ENCODE measurements at places on chromosomes 13 and 19.

- DNase-seq = no peak
Measured at GRCh38 chr19:49752701-49753100, 10.4 kb downstream of the TSKS start.

GRCh38 chr19:8654591-8655339, 24.3 kb downstream of the NFILZ start:
- DNase-seq = peak; percentile 68

- no peak for DNase-seq
Measured at GRCh38 chr13:53088871-53089270, 60.3 kb downstream of the OLFM4 start.

DNA sequence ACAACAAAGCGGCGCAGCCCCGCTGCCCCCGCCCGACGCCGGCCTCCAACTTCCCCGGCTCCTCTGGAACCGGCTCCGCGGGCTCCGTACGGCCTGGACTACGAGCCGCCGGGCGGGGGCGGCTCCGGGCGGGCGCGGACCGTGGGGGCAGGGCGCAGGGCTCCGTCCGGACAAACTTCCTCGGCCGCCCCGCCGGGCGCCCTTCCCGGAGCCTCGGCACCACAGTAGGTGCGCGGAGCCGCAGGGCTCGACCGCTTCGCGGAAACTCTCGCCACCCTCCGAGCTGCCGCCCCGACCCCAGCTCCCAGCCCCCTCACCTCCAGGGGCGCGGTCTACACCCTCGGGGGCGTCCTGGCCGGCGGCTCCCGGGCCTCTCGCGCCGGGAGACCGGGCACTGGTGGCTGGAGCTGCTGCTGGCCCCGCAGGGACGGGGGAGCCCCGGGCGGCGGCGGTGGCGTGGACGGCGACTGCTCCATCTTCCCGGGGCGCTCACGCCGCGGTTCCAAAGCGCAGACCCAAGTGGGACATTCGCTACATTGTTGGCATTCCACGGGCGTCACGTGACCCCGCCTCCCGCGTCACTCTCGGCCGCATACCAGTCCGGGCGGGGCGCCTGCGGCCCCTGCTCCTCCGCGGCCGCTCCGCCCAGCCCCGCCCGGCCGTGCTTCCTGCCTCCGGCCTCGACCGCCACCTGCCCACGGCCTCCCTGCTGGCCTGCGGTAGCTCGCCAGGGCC, at the start of gene LATS2:
TSS of gene LATS2 (minus strand) at position 558 of the 735 bp plus-strand sequence. CDS start 15,560 bp downstream, outside the sequence.
- peak; percentile 56 for DNase-seq

DNA sequence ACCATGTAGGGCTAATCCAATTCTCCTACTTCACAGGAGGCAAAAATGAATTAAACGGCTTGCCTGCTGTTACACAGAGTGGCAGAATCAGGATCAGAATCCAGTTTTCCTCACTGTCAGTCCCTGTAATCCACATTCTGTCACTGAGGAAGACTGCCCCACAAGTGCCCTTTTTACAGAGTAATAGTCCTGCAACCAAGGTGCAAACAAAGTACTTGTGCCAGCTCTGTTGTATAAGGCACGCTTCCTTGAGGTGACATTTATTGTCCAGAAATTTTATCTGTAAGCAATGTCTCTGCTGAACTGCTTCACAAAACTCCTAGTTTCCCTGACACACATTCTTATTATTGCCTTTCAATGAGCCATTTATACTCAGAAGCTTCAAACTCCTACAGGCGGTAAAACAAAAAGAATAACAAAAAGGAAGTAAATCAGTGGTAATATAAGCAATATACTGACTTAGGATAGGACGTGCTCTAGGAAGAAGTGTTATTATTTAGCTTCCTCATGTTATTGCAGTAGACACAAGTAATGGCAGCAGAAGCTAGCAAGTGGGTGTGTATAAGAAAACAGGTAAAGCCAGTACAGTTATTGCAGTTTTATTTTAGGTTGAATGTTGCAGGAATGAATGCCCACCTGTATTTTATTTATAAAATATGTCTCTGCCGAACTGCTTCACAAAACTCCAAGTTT, 28.8 kb downstream of the SPRY2 start:
- DNase-seq = no peak

DNA sequence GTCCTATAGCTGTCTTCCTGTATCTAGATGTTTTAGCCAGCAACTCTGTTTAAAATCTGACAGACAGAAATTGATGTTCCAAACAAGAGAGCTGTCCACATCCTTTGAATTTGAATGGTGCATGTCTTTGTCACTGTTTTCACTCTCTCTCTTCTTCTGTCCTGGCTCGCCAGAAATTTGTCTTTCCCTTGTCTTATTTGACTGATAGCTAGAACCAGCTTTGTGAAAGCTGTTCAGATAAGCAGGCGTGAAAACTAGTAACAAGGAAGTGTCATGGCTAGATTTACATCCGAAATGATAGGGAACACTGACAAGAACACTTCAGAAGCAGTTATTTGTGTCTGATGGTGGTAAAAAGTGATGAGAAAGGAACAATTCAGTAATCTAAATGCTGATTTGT, 354.9 kb upstream of the SLITRK1 start:
- no peak for DNase-seq

DNA sequence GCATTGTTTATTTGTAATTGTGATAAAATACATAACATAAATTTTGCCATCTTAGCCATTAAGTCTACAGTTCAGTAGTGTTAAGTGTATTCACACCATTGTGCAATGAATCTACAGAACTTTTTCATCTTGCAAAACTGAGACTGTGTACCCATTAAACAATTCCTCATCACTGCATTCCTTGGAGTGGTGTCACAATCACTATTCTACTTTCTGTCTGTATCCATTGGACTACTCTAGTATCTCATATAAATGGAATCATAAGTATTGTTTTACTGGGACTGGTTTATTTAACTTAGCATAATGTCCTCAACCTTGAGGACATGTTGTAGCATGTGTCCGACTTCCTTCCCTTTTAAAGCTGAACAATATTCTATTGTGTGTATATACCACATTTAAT, 36.8 kb downstream of the UFM1 start:
- no peak for DNase-seq

- no peak for DNase-seq
Measured at GRCh38 chr13:110799246-110800236, 86.0 kb downstream of the ING1 start.

GRCh38 chr19:18865973-18866799, 29.8 kb downstream of the CERS1 start:
- peak; percentile 62 for DNase-seq

DNA sequence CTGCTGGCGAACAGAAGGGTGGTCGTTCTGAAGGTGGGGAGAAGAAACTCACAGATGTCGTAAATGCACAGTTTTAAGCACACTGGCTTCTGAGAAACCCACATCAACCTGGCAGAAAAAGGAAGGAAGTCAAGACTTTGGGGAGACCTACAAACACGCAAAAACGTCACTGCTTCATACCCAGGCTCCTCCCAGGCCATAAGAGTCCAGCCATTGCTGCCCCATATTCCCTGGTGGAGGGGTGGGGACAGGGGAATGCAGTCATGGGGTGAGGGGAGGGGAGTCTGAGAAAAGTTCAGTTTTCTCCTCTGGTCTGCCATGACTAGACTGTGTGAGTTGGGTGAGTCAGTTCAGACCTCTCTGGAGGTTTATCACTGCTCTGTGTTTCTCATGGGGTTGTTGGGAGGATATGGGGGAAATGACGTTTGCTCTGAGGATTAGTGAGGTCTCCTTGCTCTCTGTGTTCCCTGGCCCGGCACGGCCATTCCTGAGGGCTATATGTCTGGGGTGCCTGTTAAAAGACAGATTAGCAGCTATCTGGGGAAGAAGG, 139.0 kb downstream of the FLT1 start:
- DNase-seq = no peak

DNA sequence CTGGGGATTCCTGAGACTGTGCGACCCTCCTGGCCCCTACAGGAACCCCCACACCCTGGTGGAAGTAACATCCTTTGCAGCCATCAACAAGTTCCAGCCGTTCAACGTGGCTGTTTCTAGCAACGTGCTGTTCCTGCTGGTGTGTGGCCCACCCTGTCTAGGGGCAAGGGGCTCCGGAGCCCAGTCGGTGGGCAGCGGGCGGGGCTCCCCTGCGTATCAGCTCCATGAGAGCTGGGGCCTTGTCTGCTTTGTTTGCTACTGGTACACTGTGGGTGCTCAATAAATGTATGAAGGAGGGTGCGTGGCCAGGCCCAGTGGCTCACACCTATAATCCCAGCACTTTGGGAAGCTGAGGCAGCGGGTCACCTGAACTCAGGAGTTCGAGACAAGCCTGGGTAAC, 10.9 kb downstream of the MPND start:
- no peak for DNase-seq

GRCh38 chr19:9597027-9597426, 12.7 kb upstream of the ZNF121 start:
- no peak for DNase-seq

GRCh38 chr19:53553865-53554791, 16.2 kb downstream of the ZNF331 start:
- peak; percentile 94 for DNase-seq

DNA sequence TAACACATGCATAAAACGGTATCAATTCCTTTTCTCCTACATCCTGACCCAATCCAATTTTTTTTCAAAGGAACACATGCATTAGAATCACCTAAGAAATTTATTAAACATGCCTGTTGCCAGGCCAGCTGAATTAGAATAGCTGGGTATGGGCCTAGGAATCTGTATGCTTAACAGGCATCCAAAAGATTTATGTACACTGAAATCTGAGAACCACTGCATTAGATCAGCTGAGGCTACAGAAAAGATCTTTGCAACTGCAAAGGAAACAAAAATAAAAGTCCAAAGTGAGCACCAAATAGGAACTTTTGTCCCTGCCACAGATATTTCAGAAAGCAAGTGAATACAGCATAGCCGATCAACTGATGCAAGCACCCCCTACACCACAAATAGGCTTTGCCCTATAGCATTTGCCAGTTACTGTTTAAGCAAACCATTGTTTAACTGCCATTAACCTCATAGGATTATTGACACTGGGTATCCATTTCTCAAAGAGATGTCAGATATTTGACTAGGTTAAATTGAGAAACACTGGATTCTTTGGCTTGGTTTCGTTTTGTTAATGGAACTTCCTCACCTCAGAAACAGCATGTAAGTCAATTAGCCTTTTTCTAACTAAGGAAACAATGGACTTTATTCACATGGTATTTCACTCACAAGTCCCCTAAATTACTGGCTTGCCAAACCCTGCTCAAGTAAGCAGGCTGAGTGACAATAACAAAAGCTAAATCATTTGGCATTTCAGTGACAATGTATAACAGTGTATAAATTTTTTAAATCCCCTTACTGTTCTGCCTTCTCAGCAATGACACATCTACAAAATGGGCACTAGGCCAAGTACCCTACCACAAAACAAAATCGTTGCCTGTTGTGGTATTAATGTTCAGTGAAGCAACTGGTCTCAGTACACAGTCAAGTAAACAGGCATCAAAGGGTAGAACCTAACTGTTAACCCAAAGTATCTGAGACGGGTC, 67.8 kb downstream of the SUCLA2 start:
- DNase-seq = no peak

DNA sequence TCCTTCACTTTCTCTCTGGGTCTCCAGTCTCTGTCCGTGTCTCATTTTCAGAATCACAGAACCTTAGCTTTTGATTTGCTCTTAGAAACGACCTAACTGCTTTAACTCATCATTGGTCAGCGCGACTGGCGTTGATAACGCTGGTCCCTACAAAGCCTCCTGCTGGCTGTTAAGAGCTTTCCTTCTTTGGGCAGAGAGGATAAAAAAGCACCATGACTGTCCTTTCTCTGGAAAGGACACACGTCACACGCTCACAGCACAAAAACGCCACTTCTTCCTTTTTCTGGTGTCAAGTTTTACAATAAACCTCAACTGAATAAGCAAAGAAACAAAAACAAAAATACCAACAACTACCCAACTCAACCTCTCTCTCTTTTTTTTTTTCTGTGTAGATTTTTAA, 1.7 kb upstream of the KLK12 start:
- no peak for DNase-seq

DNA sequence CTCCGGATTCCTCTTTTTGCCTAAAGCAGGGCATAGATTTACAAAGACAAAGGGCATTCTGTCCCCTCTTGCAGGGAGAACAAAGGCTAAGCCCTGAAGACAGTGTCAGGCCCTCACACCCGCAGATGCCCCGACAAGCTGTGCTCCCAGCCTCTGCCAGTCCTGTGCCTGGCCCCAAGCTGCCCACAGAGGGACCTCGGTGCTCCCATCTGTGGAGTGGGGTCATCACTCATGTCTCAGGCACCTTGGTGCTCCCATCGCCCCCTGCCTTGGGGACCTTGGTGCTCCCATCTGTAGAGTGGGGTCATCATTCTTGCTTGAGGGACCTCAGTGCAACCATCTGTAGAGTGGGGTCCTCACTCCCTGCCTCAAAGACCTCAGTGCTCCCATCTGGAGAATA, 24.3 kb downstream of the C13orf46 start:
- no peak for DNase-seq

DNA sequence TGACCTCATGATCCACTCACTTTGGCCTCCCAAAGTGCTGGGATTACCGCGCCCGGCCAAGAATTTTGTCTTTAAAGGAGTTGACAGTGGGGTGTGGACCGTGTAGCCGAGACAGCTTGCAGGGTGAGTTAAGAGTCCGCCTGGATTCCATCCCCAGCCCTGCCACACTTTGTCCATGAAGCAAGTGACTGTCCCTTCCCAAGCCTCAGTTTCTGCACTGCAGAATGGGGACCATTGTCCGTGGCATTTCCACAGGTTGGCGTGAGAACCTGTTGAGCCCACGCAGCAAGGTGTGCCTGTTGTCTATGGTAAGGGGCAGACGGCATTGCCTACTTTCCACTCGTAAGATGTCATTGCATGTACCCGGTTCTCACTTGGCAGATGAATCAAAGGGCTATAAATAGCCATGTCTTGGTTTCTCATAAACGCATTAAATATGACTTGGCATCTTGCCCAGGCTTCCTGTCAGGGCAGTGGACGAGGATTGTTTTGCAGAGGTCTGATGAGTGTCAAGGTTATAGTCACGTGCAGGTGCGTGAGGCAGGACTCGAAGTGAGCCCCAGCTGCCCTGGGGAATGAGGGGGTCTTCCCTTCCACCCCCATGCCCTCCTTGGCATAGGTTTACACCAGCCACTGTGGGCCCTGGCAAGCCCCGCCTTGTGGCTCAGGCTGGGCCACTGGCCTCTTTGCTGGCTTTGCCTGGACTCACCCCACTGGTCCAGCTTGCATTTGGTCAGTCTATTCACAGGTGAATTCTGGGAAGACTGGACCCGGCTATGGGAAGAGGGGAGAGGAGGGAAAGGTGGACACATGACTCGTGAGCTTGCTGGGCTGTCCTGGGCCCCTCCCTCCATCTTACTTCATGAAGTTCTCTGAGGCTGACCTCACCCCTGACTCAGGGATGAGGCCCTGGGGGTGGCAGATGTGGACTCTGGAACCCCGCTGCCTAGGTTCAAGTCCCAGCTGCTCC, 14.6 kb downstream of the FAM187B start:
- DNase-seq = peak; percentile 96

DNA sequence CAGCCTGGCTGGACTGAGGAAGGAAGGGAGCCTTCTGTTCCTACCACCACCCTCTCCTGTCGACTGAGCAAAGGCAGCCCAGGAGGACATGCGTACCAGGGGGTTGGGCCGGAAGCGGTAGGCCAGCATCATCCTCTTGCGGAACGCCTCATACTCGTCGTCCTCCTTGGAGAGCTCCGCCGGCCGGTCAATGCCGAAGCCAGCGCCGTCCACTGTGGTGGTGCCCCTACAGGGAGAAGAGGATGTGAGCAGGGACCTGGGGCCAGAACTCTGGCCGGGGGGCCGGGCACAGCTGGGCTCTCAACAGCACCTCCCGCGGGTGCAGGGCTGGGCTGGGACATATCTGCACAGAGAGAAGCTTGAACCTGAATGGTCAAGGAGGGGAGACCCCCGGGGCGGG, 3.8 kb upstream of the TM6SF2 start:
- DNase-seq = no peak

- no peak for DNase-seq
Measured at GRCh38 chr13:44044547-44045179, 165.0 kb downstream of the LACC1 start.

Measured in CD4-positive, alpha-beta T cell treated with Interleukin-10 for 1 hour (primary cell).